Effector memory CD4-positive, alpha-beta T cell (primary cell): ENCODE measurements at places on chromosomes 4 and X.

DNA sequence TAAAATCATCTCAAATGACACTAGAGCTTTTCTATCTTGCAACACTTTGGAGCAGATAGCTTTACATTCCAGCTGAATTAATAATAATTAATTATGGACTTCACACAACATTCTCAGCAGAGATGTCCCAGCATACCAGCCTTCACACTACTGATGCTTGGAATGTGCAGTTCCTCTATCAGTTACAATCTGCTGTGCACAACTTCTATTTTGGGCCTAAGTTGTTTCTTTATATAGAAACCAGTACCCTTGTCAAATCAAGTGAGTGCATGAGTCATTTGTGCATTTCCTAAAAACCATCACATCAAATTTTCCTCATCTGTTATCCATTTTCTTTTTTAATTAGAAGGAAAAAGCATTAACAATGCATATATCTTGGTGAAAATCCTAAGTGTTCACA lies 8.8 kb upstream of the RASL11B start:
- DNase-seq: no peak
- no peaks in the 10 kb centered on the region for H3K27me3 ChIP-seq
- no peaks in the 10 kb centered on the region for H3K4me1 ChIP-seq
- no peaks in the 10 kb centered on the region for H3K36me3 ChIP-seq
- H3K4me3 ChIP-seq: no peak overlapping the region
- no peak overlapping the region for H3K27ac ChIP-seq

DNA sequence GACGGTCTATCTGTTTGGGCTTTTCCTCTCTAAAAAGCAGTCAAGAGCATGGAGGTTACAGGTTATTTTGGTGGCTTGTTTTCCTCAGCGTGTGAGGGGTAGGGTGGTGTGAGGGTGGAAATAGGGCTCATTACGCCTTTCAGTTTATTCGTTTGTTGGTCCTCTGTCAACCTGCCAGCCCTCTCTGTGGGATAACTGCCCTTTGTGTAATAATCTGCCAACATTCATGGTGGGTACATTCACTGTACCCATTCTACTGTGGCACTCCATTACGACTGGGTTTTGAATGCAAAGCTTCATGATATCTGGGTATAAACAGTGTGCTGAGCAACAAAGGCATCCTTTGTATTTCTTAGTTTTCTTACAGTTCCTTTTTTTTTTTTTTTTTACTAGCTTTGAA lies 136.4 kb downstream of the ADGRL3 start:
- no peak for DNase-seq
- H3K27me3 ChIP-seq: no peaks in the 10 kb centered on the region
- no peaks in the 10 kb centered on the region for H3K36me3 ChIP-seq
- H3K4me3 ChIP-seq: no peak overlapping the region

GRCh38 chr4:1328267-1329155 lies 18.5 kb upstream of the UVSSA start:
- H3K4me3 ChIP-seq: no peak overlapping the region
- H3K4me1 ChIP-seq: peaks cover 40% of the 10 kb centered on the region
- DNase-seq: no peak
- H3K36me3 ChIP-seq: peaks cover 36% of the 10 kb centered on the region

DNA sequence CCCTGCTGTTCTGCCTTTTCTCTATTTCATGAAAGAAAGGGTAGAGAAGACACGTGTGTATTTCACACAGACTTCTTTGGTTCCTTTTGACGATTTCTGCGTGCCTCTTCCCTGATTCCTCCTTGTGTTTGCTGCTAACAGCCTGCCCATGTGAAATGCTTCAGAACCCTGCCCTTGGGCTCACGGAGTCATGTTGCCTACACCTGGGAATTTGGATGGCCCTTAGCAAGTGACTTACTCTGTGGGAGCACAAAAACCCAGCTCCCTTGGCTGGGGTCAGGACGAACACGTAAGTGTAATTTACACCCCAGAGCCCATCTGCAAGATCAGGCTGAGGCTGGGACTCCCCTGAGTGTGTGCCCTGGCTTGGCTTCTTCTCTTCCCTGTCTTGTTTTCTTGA lies 220.3 kb upstream of the BCOR start:
- no peaks in the 10 kb centered on the region for H3K36me3 ChIP-seq
- H3K27ac ChIP-seq: no peak overlapping the region
- no peaks in the 10 kb centered on the region for H3K4me1 ChIP-seq
- DNase-seq: no peak
- no peaks in the 10 kb centered on the region for H3K27me3 ChIP-seq

- H3K27ac ChIP-seq: no peak overlapping the region
- no peak for DNase-seq
- no peaks in the 10 kb centered on the region for H3K27me3 ChIP-seq
- H3K4me3 ChIP-seq: no peak overlapping the region
Observed at GRCh38 chrX:132837126-132837525, 121.3 kb downstream of the HS6ST2 start.

- no peak overlapping the region for H3K27ac ChIP-seq
- H3K36me3 ChIP-seq: no peaks in the 10 kb centered on the region
- no peaks in the 10 kb centered on the region for H3K4me1 ChIP-seq
- DNase-seq: no peak
Observed at GRCh38 chr4:182871616-182872015, 45.6 kb downstream of the DCTD start.

- H3K36me3 ChIP-seq: no peaks in the 10 kb centered on the region
- no peaks in the 10 kb centered on the region for H3K4me1 ChIP-seq
- no peaks in the 10 kb centered on the region for H3K27me3 ChIP-seq
- DNase-seq: no peak
- no peak overlapping the region for H3K27ac ChIP-seq
Observed at GRCh38 chr4:12411072-12411471, 982.4 kb upstream of the HS3ST1 start.

- peaks cover 99% of the 10 kb centered on the region for H3K27me3 ChIP-seq
- H3K27ac ChIP-seq: no peak overlapping the region
- no peaks in the 10 kb centered on the region for H3K36me3 ChIP-seq
Observed at GRCh38 chr4:13542577-13543031, 1.7 kb downstream of the NKX3-2 start.

- H3K27me3 ChIP-seq: no peaks in the 10 kb centered on the region
- DNase-seq: no peak
- no peaks in the 10 kb centered on the region for H3K4me1 ChIP-seq
- no peak overlapping the region for H3K4me3 ChIP-seq
- H3K36me3 ChIP-seq: no peaks in the 10 kb centered on the region
Observed at GRCh38 chrX:138719396-138719795, 7.9 kb upstream of the FGF13 start.

DNA sequence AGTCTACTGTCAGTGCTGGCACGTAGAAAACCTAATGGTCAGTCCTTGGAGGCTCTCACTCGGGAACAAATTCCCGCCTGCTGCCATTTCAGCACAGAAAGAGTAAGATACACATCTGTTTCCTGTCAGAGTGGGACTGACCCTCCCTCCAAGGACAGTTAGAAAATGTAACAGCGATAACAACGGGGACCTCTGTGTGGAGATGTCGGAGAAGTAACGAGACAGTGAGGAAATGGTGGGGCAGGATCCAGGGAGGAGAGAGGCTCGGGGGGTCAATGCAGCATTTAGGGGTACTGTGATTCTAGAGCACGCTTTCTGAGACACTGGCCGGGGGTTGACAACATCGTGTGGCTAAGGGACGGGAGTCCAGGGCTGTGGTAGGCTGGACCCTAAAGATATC lies 36.0 kb upstream of the SORCS2 start:
- no peak for DNase-seq
- no peaks in the 10 kb centered on the region for H3K27me3 ChIP-seq
- no peak overlapping the region for H3K27ac ChIP-seq
- H3K36me3 ChIP-seq: no peaks in the 10 kb centered on the region

- H3K36me3 ChIP-seq: peaks cover 3% of the 10 kb centered on the region
- no peak overlapping the region for H3K27ac ChIP-seq
- no peak overlapping the region for H3K4me3 ChIP-seq
- DNase-seq: no peak
- H3K4me1 ChIP-seq: no peaks in the 10 kb centered on the region
- no peaks in the 10 kb centered on the region for H3K27me3 ChIP-seq
Observed at GRCh38 chr4:56958111-56958517, 19.3 kb downstream of the NOA1 start.

DNA sequence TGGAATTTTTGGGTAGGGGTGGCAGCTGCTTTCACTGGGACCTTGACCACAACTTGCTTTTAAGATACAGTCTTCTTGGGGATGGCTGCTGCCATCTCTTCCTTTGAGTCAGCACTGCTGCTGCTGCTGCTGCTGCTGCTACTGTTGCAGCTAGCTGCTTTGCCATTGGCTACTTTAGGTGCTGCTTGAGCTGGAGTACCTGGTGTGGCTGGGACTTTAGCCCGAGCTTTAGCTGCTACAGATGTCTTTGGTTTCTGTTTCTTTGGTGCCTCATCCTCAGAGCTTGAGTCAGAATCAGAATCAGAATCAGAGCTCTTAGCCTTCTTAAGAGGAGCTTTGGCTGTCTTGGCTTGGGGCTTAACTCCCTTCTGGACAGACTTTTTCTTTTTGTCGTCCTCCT lies 52.2 kb downstream of the FAM9B start:
- no peak for DNase-seq
- peaks cover 6% of the 10 kb centered on the region for H3K4me1 ChIP-seq
- no peak overlapping the region for H3K4me3 ChIP-seq
- no peak overlapping the region for H3K27ac ChIP-seq

GRCh38 chrX:115553171-115553570 lies 7.8 kb upstream of the PLS3 start:
- no peaks in the 10 kb centered on the region for H3K4me1 ChIP-seq
- H3K27ac ChIP-seq: no peak overlapping the region
- no peak for DNase-seq
- H3K4me3 ChIP-seq: no peak overlapping the region

DNA sequence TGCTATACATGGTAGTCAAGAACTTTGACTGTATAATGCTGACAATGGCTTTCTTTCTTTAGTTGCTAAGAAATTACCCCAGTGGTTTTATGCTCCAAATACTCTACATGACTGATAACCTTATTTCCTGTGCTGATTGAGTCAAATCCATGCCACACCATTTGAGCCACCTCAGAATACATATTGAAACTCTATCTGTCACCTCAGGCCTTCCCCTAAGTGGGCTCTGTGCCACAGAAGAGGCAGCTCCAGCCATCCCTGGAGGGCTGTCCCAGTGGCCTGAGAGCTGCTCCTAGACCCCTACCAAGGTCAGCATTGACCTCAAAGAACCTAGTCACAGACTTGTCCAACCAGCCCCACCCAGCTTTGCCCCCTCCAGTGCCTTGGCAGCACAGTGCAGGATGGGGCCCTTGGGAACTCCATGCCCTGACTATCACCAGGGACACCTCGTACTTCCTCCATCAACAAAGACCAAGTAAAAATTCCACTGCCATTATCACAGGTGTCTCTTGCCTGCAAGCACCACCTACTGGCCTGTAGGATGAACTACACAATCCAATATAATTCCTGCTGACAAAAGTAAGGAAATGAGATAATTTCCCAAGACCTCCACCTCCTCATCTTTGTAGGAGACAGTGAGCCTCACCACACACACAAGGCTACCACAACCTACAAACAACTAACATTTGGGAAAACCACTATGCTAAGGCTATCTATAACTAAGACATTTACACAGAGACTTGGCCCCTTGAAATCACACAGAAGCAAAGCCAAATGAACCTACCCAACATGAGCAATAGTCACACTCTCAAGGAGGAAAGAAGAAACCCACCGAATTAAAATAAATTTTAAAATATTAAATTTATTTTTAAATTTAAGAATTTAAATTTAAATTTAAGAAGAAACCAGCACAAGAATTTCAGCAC lies 239.9 kb downstream of the NKX6-1 start:
- DNase-seq: no peak
- H3K27ac ChIP-seq: no peak overlapping the region
- H3K36me3 ChIP-seq: no peaks in the 10 kb centered on the region
- H3K4me3 ChIP-seq: no peak overlapping the region

- no peak for DNase-seq
- H3K27me3 ChIP-seq: no peaks in the 10 kb centered on the region
- no peaks in the 10 kb centered on the region for H3K4me1 ChIP-seq
- H3K4me3 ChIP-seq: no peak overlapping the region
Observed at GRCh38 chr4:104248726-104249125, 246.0 kb downstream of the CXXC4 start.

- no peaks in the 10 kb centered on the region for H3K4me1 ChIP-seq
- H3K27ac ChIP-seq: no peak overlapping the region
- no peaks in the 10 kb centered on the region for H3K36me3 ChIP-seq
- DNase-seq: no peak
- no peaks in the 10 kb centered on the region for H3K27me3 ChIP-seq
- H3K4me3 ChIP-seq: no peak overlapping the region
Observed at GRCh38 chr4:58090539-58090938, 980.4 kb upstream of the IGFBP7 start.

GRCh38 chr4:40322811-40323210 lies 12.3 kb upstream of the CHRNA9 start:
- H3K27ac ChIP-seq: no peak overlapping the region
- no peaks in the 10 kb centered on the region for H3K4me1 ChIP-seq

- H3K27ac ChIP-seq: no peak overlapping the region
- no peaks in the 10 kb centered on the region for H3K36me3 ChIP-seq
- H3K4me3 ChIP-seq: no peak overlapping the region
Observed at GRCh38 chr4:71634364-71634763, 149.5 kb downstream of the GC start.

DNA sequence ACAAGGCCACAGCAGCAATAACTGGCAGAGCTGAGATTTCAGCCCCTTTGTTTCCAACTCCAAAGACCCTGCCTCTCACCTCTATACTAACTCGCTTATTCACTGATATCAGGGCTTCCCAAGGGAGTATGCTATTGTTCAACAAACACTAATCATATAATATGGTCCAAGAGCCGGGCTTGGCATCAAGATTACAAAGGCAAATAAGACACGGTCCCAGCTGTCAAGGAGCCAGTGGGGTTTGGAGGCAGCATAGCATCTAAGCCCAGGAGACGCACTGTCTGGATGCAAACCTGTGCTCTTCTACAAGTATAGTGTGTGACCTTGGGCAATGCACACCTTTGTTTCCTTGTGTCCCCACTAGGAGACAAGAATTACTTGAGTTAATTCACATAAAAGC lies 28.7 kb downstream of the PAPSS1 start:
- H3K4me1 ChIP-seq: peaks cover 4% of the 10 kb centered on the region
- DNase-seq: no peak
- H3K27ac ChIP-seq: no peak overlapping the region
- H3K27me3 ChIP-seq: no peaks in the 10 kb centered on the region
- no peak overlapping the region for H3K4me3 ChIP-seq
- H3K36me3 ChIP-seq: peaks cover 3% of the 10 kb centered on the region

DNA sequence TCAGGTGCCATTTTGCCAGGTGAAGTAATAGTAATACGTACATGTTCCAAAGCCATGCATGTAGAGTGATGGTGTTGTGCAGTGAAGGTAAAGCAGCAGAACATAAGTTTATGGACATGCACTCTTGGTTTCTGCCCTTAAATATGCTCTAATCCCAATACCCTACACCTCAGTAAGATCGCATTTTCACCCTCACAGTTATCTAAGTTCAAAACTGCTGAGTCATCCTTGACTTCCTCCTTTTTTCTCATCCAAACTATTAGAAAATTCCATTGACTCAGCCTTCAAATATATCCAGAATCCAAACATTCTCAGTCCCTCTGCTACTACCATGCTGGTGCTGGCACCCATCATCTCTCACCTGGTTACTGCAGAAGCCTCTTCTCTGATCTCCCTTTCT lies 652.9 kb upstream of the IGFBP7 start:
- no peaks in the 10 kb centered on the region for H3K36me3 ChIP-seq
- no peaks in the 10 kb centered on the region for H3K4me1 ChIP-seq
- no peak overlapping the region for H3K27ac ChIP-seq
- DNase-seq: no peak
- no peak overlapping the region for H3K4me3 ChIP-seq
- no peaks in the 10 kb centered on the region for H3K27me3 ChIP-seq

- no peaks in the 10 kb centered on the region for H3K4me1 ChIP-seq
- H3K36me3 ChIP-seq: no peaks in the 10 kb centered on the region
- no peak overlapping the region for H3K27ac ChIP-seq
- H3K27me3 ChIP-seq: no peaks in the 10 kb centered on the region
Observed at GRCh38 chr4:81743731-81744435, 272.2 kb upstream of the RASGEF1B start.
